ENCODE measurements at places on chromosomes 12 and 14.

DNA sequence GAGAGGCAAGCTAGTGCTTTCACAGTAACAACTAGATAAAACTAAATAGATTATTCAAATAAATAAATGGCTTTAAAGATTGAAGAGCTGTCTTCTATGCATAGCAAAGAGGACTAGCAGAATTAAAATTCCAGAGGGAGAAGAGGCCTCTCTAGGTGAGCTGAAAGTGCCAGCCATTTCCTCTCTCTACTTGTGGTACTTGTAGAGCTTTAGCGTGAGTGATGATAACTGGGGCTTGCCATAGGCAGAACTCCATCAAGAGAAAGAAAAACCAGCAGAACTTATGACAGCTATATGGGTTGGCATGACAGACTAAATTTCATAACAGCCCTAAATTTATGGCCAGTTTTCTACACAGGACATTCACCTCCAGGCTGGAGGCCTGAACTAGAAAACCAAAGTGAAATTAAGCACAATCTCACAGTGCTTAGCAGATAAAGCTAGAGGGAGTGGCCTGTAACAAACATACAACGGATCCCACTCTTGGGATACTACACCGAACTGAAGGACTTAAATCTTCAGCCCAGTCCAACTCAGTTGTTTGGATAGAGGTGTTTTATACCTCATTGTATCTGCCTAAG is 11.0 kb downstream of the SPTLC2 start:
- H3K27ac ChIP-seq: no peak overlapping the region
- no peaks in the 10 kb centered on the region for H3K36me3 ChIP-seq
- no peak overlapping the region for H3K4me3 ChIP-seq
- H3K27me3 ChIP-seq: no peaks in the 10 kb centered on the region

GRCh38 chr14:74737753-74738325 is 24.9 kb downstream of the FCF1 start:
- no peaks in the 10 kb centered on the region for H3K27me3 ChIP-seq
- no peak for DNase-seq
- H3K36me3 ChIP-seq: peaks cover 65% of the 10 kb centered on the region
- no peak overlapping the region for H3K27ac ChIP-seq
- no peaks in the 10 kb centered on the region for H3K4me1 ChIP-seq
- no peak overlapping the region for H3K4me3 ChIP-seq

DNA sequence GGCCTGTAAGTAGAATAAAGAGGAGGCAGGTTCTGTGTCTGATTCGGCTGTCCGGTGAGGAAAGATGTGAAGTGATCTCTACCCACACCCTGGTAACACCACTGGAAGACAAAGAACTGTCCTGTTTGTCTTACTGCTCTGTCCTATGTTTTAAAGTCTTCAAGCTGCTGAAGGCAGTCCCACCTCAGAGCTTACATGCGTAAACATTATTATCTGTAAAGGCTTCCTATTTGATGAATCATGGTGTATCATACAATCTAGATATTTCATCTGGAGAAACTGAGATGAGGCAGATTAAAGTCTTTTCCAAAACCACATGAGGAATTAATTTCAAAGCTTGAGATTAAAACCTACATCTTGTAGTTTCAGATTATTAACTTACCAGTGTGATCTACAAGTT is 427.6 kb downstream of the ZFP36L1 start:
- peak overlapping the region; percentile 64 for H3K27ac ChIP-seq
- H3K27me3 ChIP-seq: no peaks in the 10 kb centered on the region
- H3K36me3 ChIP-seq: no peaks in the 10 kb centered on the region
- peaks cover 34% of the 10 kb centered on the region for H3K4me1 ChIP-seq
- no peak overlapping the region for H3K4me3 ChIP-seq
- DNase-seq: no peak

GRCh38 chr14:70934502-70935134 is 27.4 kb downstream of the PCNX1 start:
- no peak overlapping the region for H3K4me3 ChIP-seq
- peak overlapping the region; percentile 17 for H3K27ac ChIP-seq
- H3K36me3 ChIP-seq: no peaks in the 10 kb centered on the region
- peaks cover 46% of the 10 kb centered on the region for H3K4me1 ChIP-seq
- no peak for DNase-seq
- no peaks in the 10 kb centered on the region for H3K27me3 ChIP-seq

GRCh38 chr14:50666772-50667683 is 1.1 kb downstream of the SAV1 start:
- H3K36me3 ChIP-seq: peaks cover 10% of the 10 kb centered on the region
- H3K4me3 ChIP-seq: peak overlapping the region; percentile 93
- peak overlapping the region; percentile 98 for H3K27ac ChIP-seq
- DNase-seq: no peak
- no peaks in the 10 kb centered on the region for H3K27me3 ChIP-seq

DNA sequence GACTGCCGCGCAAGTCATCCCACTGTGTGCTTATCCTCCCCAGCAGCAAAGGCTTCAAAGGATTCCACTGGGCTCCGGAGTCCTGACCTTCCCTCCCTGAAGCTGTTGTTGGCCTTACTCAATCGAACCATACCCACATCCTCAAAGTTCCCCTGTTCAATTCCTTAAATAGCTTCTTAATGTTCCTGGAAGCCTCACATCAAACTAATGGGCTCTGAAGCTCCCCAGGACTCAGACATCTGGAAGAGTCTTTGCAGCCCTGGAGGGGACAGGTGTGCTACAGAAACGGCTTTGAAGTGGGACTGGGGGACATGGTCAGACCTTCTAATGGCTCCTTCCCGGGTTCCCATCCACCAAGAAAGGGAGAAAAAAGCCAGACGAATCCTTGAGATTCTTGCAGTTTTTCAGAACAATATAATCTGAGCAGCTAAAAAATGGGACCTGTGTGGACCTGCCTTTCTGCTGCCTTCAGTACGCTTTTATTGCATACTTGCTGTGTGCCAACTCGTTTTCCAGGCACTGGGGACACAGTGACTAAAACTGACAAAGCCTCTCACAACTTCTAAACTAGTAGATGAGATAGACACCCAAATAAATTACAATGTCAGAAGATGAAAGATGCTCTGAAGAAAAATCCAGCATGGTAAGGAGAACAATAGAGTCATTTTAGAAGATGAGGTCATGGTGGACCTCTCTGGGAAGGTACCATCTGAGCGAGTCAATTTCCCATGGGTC is 204.5 kb downstream of the MON2 start:
- peaks cover 23% of the 10 kb centered on the region for H3K36me3 ChIP-seq
- H3K4me3 ChIP-seq: no peak overlapping the region
- H3K4me1 ChIP-seq: no peaks in the 10 kb centered on the region

All from left ventricle myocardium inferior (tissue), 1 donor.